RWPE1 (cell line): ENCODE measurements at places on chromosomes 3 and 15.
A peak's percentile ranks its signal among the peaks of the same experiment; 100 is the strongest.

GRCh38 chr15:41888662-41889253 is 5.1 kb downstream of the SPTBN5 start:
- DNase-seq = no peak

GRCh38 chr15:57752436-57752835 is 45.9 kb downstream of the POLR2M start:
- no peak for DNase-seq

- DNase-seq = peak; percentile 52
Observed at GRCh38 chr3:63954182-63954581, 42.0 kb upstream of the SCAANT1 start.

GRCh38 chr15:78149805-78150751 is 916 bp downstream of the IDH3A start:
- peak; percentile 40 for DNase-seq

- no peak for DNase-seq
Observed at GRCh38 chr3:129121016-129121791, 400 bp downstream of the RAB43 start.

DNA sequence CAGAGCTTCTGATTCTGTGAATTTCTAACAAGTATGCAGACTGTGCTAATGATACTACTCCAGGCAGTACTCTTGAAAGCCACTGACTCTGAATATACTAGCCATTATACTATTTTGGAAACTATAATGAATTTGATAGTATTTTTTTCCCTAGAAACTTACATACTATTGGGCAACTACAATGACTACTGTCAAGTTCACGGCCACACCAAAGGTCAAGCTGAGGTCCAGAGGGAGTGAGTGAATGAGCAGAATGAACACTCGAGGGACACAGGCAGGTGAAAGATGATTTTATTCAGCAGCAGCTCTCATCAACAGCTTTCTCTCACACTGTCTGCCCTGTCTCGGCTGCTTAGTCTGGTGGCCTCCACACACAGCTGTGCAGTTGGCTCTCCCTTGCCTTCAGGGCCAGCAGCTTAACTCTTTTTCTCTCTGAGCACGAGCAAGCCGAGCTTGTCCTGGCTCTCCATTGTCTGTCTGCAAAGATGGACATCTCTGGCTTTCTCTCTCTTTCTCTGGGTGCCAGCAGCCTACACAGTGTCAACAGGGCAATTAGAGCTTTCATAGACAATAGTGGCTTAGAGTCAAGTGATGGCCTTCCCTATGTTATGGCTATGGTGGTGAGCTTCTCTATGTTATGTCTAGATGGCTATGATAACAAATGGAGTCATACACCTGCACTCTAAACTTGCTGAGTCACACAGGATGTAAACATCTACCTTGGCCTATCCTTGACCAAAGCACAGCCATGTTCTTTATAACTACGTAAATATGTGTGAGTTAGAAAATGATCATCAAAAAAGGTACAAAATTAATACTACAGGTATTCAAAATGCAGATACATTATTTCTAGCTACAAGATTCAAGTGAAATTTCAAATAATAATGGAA is 362.4 kb downstream of the CGGBP1 start:
- no peak for DNase-seq

- DNase-seq = no peak
Observed at GRCh38 chr15:67508407-67508806, 12.5 kb upstream of the C15orf61 start.

- no peak for DNase-seq
Observed at GRCh38 chr3:134885877-134886621, 91.0 kb downstream of the EPHB1 start.

DNA sequence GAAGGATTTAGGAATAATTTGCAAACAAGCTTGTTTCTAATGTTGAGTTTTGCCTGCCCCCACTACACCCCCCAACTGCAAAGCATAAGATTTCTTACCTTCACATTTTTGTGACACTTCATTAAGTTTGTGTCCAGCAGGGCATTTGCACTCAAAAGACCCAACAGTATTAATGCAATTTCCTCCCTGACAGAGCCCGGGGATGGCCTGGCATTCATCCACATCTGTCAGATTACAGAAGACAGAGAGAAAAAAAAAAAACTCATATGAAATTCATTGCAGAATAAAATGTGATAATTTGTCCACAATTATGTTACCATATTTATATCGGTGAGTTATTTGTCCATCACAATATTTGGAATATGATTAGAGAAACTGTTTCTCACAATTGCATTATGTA is 111.5 kb downstream of the FBN1 start:
- DNase-seq = no peak

DNA sequence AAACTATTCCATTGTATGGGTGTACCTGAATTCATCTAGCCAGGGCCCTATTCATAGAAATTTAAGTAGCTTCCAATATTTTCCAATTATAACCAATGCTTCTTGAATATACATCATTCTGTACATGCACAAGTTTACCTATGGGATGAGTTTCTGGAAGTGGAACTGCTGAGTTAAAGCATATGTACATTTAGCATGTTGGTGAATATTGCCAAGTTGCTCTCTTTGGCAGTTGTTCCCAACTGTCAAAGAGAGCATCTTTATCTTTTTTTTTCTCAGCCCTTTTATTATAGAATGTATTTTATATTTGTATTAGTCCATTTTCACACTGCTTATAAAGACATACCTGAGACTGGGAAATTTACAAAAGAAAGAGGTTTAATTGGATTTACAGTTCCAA is 8.3 kb upstream of the CCK start:
- no peak for DNase-seq

GRCh38 chr3:97658668-97659285 is 105.8 kb upstream of the ARL6 start:
- DNase-seq = peak; percentile 25

DNA sequence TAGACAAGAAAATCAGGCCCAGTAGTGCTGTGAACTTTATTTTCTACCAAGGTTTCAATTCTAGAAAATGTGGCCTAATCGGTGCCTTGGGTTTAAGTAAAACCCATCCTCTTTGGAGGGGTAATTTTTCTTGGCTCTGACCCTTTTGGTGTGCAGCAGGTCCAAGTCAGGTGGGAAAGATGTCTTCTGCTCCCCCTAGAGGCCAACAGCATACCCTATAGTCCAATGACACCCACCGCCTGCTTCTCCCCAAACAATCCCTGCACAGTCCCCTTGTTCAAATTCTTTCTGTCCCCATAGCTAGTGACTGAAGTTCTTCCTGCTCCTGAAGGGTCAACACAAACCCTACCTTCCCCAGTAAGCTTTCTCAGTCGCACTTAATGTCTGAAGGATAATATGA is 261.8 kb upstream of the GOLGA6L4 start:
- no peak for DNase-seq

- DNase-seq = peak; percentile 26
Observed at GRCh38 chr3:169526246-169526645, 137.3 kb downstream of the MECOM start.

GRCh38 chr3:188491276-188491687 is 337.3 kb downstream of the LPP start:
- no peak for DNase-seq

DNA sequence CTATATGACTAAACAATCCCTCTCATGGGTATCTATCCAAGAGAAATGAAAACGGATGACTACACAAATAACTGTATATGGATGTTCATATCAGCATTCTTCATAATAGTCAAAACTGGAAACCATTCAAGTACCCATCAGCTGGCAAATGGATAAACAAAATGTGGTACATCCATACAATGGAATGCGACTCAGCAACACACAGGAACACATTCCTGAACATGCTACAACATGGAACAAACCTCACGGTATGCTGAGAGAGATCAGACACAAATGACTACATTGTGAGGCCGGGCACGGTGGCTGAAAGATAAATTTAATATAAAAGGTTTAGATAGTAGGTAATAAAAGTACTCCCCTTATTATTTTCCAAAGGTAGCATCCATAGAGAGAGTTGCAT is 42.6 kb downstream of the CCR4 start:
- peak; percentile 32 for DNase-seq

DNA sequence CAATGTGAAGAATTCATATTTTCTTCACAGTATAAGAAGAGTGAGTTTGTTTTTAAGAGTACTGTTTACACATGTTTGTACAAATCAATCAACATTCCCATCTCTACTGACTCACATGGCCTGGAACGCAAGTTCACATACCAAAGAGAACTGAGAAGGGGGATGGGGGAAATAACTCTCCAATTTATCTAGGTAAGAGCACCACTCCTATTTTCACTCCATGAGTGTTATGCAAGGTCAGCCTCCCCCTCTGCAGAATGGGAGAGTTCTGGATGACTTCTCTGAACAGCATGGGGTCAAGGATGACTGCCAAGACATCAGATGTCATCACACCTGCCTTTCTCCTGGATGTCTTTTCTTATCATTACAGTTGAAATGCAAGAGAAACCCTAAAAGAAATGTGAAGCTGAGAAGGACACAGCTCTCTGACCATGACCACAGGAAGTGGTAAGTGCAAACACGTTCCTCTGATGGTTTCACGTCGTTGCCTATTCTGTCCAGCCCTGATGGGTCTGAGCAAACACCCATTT is 95.2 kb downstream of the SEMA6D start:
- peak; percentile 90 for DNase-seq

GRCh38 chr3:106018102-106018501 is 149.3 kb upstream of the CBLB start:
- DNase-seq = no peak

DNA sequence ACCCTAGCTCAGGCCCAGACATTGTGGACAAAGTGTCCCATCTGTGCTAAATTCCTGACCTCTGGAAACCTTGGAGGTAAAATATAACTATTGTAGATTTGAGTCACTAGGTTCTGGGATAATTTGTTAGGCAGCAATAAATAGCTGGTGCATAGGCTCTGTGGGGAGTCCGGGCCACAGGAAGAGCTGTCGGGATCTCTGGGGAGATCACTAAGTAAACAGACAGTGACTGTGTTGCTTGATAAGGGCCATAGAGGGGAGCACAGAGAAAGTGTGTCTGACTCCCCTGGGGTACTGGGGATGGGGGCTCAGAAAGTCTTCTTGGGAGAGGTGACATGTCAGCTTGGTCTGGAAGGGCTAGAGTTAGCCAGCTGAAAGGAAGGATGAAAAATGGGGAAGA is 37.7 kb upstream of the MRPS22 start:
- DNase-seq = no peak

DNA sequence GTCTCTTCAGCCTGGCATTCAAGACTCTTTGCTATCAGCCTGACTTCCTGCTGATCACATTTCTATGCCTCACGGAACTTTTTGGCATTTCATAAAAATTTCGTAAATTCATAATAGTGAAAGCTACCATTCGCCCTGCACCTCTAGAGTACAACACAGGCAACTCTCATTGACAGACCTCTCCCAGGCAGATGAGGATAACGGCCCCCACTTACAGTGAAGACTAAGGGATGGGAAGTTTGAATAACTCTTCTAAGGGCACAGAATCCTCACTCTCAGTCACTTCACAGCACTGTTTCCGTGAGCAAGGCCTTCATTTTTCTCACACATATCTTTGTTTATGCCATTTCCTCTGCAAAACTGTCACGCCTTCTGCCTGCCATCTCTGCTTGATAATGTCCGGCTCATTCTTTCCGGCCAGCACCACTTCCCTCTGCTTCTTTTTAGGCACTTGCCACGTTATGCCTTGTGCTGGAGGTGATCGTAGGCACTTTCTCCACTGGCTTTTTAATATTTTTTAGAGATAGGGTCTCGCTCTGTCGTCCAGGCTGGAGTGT is 224.1 kb upstream of the HES1 start:
- DNase-seq = no peak

GRCh38 chr3:190139365-190139764 is 18.7 kb upstream of the P3H2 start:
- DNase-seq = no peak

- DNase-seq = no peak
Observed at GRCh38 chr3:155895379-155895900, 25.0 kb downstream of the GMPS start.

GRCh38 chr3:128922804-128923459 is 43.5 kb downstream of the ACAD9 start:
- DNase-seq = no peak
